ENCODE measurements at places on chromosomes 7 and 10.
A peak's percentile ranks its signal among the peaks of the same experiment; 100 is the strongest.

DNA sequence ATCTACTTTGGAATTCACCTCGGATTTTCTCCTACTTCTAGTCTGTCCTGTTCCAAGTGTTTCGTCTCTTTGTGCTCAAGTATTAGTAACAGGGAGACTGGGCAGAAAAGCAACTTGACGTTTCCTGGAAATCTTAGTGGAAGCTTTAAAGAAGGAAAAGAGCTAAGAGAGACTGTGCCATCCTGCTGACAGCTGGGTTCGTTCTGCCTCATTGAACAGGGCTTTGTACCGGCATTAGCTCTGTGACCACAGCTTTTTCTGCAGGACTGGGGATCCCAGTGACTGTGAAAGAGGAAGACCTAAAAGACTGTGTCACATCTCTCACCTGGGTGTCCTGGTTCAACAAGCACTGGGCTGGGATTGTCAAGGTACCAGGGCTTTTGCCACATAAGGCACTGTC is 70.8 kb upstream of the CDCA7L start:
- DNase-seq, result no peak

GRCh38 chr10:102157224-102157623 is 5.0 kb downstream of the NOLC1 start:
- DNase-seq, result no peak

DNA sequence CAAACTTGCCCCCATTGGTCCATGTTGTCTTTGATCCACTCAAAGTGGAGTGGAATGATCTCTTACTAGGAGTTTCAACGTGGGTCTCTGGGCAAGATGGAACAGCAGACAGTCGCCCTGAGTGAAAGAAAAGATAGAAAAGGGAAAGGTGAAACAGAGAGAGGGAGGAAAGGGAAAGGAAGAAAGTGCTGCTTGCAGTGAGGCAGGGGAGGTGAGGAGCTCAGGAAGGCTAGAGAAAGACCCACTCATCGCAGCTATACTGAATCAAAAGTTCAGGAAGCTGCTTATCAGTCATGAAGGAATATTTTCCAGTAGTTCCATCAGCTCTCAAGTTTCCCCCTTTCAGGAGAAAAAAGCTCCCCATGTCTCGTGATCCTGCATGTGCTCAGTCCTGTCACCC is 86.9 kb downstream of the ZNF467 start:
- no peak for DNase-seq

- DNase-seq, result no peak
These were observed 161.4 kb downstream of the PIP4K2A start for GRCh38 chr10:22552888-22553378.

DNA sequence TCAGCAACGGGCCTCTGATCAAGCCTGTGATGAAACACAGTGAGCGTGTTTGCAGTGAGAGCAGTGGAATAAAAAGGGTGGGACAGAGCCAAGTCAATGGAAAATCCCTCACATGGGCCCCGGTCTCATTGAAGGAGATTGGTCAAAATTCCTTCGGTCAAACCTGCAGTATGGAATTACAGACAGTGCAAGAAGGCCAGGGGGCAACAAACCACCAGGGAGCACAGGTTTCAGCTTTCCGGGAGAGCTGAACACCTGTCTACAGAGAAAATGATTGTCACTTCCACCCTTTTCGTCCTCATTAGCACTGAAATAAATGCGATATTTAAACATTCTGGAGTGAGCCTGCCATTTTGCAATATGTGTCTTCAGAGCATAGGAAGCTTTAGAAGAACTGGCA is 92.9 kb downstream of the GPR26 start:
- DNase-seq, result no peak

GRCh38 chr10:78831461-78831860 is 237.3 kb upstream of the ZMIZ1 start:
- no peak for DNase-seq

DNA sequence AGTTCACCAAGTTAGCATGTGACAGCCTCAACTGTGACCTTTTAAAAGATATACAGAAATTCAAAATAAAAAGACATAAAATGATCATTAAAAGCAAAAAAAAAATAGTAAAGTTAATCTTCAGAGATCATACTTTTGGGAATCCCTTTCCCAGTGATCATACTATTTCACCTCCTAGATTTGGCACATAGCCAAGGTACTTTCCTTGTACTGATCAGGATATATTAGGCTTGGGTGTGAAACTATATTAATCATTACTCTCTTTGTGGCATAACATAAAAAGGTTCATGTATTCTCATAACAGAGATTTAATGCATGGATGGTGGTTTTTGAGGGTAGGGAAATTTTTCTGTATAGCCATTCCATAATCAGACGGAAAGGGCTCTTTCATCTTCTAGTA is 109.6 kb upstream of the ZWINT start:
- no peak for DNase-seq

GRCh38 chr10:99784016-99784726 is 1.7 kb downstream of the ABCC2 start:
- DNase-seq, result no peak

- no peak for DNase-seq
These were observed 64.1 kb downstream of the ZMIZ1 start for GRCh38 chr10:79132681-79133381.

- DNase-seq, result no peak
These were observed 78.5 kb downstream of the CDCA7L start for GRCh38 chr7:21867226-21867625.

DNA sequence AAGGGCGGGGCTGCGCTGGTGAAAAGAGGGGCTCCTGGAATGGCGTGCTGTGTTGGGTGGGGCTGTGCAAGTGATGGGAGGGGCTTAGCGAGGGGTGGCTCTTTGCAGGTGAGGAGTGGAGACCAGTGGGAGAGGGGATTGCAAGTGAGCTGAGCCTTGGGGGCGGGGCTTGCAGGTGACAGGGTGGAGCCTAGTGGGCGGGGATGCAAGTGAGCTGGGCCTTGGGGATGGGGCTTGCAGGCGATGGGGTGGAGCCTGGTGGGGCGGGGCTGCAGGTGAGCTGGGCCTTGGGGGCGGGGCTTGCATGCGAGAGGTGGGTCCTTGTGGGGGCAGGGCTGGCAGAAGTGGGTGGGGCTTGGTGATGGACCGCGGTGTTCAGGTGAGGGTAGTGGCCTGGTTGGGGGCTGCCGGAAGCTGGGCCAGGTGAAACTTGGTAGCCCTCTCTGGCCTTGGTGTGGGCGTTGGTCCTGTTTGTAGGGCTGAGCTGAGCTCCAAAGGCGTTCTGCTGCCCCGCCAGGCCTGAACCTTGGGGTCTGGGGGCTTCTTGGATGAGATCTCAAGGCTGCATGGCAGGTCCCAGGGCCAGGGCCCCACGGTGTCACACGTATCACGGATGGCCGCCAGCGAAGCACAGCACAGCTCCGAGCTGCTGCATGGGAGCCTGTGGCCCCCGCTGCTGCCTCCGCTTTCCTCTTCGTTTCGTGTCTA is 743 bp upstream of the PITRM1 start:
- DNase-seq, result peak; percentile 89

- no peak for DNase-seq
These were observed 110.1 kb downstream of the ACTR3B start for GRCh38 chr7:152869677-152870051.

- no peak for DNase-seq
These were observed 38.5 kb upstream of the KDM7A start for GRCh38 chr7:140215281-140215680.

DNA sequence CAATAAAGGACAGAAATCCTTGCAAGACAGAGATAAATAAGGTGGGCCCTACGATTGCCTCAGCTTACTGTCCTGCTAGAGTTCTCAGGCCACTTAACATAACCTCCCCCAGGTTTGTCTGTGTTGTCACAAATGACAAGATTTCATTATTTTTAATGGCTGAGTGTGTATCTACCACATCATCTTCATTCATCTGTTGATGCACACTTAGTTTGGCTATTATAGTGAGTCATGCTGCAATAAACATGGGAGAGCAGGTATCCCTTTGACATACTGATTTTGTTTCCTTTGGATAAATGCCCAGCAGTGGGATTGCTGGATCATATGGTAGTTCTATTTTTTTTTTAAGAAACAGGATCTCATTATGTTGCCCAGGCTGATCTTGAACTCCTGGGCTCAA is 60.6 kb downstream of the PRTFDC1 start:
- DNase-seq, result no peak

DNA sequence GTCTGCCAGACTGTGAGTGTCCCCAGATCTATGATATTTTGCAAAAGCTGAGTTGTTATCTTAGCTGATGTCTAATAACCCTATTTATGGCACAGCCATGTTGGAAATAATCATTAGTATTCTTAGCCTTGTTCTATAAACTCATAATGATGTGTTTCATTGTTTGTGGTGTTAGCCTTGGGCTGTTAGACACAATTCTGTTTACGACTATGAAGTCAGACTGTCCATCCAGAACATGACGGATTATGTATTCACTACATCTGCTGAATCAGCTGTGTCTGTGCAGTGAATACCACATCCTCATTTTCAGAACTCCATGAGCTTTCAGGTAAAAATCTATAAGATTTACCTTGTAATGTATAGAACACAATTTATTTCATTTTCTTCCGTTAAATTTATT is 577.1 kb downstream of the NRG3 start:
- DNase-seq, result no peak

DNA sequence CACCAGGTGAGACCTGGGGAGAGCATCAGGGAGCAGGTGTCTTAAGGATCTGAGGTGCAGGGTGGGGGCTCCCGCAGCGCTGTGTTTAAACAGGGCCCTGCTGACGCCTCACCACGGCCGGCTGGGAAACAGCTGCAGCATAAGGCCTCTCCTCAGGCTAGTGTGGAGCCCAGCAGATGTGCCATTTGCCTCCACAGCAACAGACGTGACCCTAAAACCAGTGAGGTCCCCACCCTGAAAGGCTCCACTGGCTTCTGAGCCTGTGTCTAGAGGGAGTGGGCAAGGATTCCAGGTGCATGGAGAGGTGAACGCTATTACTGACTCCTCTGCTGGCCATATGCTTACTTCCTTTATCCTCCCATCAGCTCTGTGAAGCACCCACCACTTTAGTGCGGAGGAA is 47.8 kb downstream of the SYPL1 start:
- no peak for DNase-seq

- DNase-seq, result no peak
These were observed 168.3 kb downstream of the BMPER start for GRCh38 chr7:34073676-34074075.

- no peak for DNase-seq
These were observed 750.7 kb downstream of the MAGI2 start for GRCh38 chr7:78702770-78703169.

GRCh38 chr10:103557455-103557854 is 64.0 kb downstream of the NEURL1 start:
- DNase-seq, result no peak
